Tracheal epithelial cell (primary cell): ENCODE measurements at places on chromosomes 4 and X. TPM values are rescaled to one million over a fixed set of nuclear protein-coding genes. Genes with fewer than 3 reads are reported as not detected.

SMPX gene
- not detected in 2 replicates for total RNA-seq

PABPC4L gene
- total RNA-seq = under 0.01 and 0.24 TPM in 2 replicates

DTHD1 gene
- total RNA-seq = 0.85 TPM in 1 of 2 replicates, not detected in the other

SLC38A5 gene
- total RNA-seq = 208 and 301 TPM in 2 replicates

CITED1 gene
- 0.48 TPM in 1 of 2 replicates, not detected in the other for total RNA-seq

SPATA18 gene
- total RNA-seq = 12.5 and 15.8 TPM in 2 replicates

HUWE1 gene
- 61.8 and 64.1 TPM in 2 replicates for total RNA-seq

SUPT20HL1 gene
- total RNA-seq = not detected in 2 replicates

GLRA2 gene
- total RNA-seq = 0.85 TPM in 1 of 2 replicates, not detected in the other

HELT gene
- total RNA-seq = not detected in 2 replicates

FGFBP1 gene
- 65.2 and 99.8 TPM in 2 replicates for total RNA-seq

CT83 gene
- total RNA-seq = 1.1 TPM in 1 of 2 replicates, not detected in the other

ANXA10 gene
- total RNA-seq = 0.24 and 0.43 TPM in 2 replicates

CDX4 gene
- total RNA-seq = not detected in 2 replicates

CCDC120 gene
- total RNA-seq = 1.2 and 1.3 TPM in 2 replicates

TAF7L gene
- 0.21 and 0.24 TPM in 2 replicates for total RNA-seq

GPRIN3 gene
- under 0.01 TPM in 1 of 2 replicates, not detected in the other for total RNA-seq

CTAG1A gene
- not detected in 2 replicates for total RNA-seq

N4BP2 gene
- total RNA-seq = 5.5 and 12.4 TPM in 2 replicates

GPR34 gene
- not detected in 2 replicates for total RNA-seq

NALF2 gene
- total RNA-seq = 0.48 and 0.64 TPM in 2 replicates

H2BW2 gene
- not detected in 2 replicates for total RNA-seq

TMEM150C gene
- 0.48 TPM in 1 of 2 replicates, not detected in the other for total RNA-seq

BEND2 gene
- not detected in 2 replicates for total RNA-seq

TECRL gene
- not detected in 2 replicates for total RNA-seq

SSX1 gene
- not detected in 2 replicates for total RNA-seq

PIN4 gene
- 7.0 and 8.1 TPM in 2 replicates for total RNA-seq

USP26 gene
- total RNA-seq = not detected in 2 replicates

WDFY3 gene
- 53.3 and 58.6 TPM in 2 replicates for total RNA-seq

SAGE1 gene
- not detected in 2 replicates for total RNA-seq

GATA1 gene
- not detected in 2 replicates for total RNA-seq

ZNF674 gene
- 2.7 and 5.8 TPM in 2 replicates for total RNA-seq

MAOA gene
- total RNA-seq = 59.8 and 243 TPM in 2 replicates

PPP4R3C gene
- total RNA-seq = not detected in 2 replicates

SMAD1 gene
- total RNA-seq = 11.3 and 11.5 TPM in 2 replicates

PPP1R2C gene
- total RNA-seq = not detected in 2 replicates

VSIG1 gene
- total RNA-seq = 0.24 and 1.3 TPM in 2 replicates

CACNA1F gene
- total RNA-seq = 0.21 TPM in 1 of 2 replicates, not detected in the other

ASB9 gene
- total RNA-seq = 0.64 and 1.2 TPM in 2 replicates
